ENCODE measurements at places on chromosomes 11 and 22.

GRCh38 chr22:42719133-42719532 is 1.5 kb downstream of the A4GALT start:
- no peak for DNase-seq

- DNase-seq: no peak
Observed at GRCh38 chr22:49377306-49377705, 450.4 kb downstream of the BRD1 start.

DNA sequence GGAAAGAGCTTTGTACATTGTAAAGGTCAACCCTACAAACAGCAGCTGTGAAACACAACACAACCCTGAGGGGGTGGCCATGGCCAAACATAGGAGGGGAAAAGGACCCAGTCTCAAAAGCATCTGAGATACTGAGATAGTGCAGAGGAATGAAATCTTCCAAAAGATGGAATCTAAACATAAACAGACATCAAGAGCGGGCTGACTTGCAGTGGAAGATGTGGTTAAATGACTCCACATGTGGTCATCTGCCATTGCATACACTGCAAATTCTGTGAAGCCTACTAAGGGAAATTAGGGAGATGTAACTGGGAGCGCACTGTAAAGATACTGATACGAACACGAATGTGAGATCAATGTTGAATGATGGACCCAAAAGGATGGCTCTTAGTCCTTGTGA is 22.0 kb downstream of the BDNF start:
- no peak for DNase-seq

- no peak for DNase-seq
Observed at GRCh38 chr11:27237643-27238042, 125.4 kb downstream of the CCDC34 start.

DNA sequence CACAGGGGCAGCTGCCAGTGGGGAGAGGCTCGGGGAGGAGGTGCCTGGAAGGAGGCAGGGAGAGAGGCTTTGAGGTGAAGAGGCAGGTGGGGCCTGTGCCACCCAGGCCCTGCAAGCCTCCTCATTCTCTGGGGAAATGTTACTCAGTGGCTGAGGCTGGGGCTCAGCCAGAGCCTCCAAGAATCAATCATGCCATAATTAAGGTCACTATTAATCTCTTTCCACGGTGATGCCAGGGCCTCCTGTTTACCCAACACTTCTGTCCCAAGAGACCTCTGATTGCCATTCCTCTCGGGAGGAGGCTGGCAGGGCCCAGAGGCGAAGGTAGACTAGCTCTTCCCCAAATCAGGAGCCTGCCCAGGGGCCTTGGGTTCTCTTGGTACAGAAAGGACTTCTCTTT is 38.4 kb downstream of the GDPD5 start:
- no peak for DNase-seq

DNA sequence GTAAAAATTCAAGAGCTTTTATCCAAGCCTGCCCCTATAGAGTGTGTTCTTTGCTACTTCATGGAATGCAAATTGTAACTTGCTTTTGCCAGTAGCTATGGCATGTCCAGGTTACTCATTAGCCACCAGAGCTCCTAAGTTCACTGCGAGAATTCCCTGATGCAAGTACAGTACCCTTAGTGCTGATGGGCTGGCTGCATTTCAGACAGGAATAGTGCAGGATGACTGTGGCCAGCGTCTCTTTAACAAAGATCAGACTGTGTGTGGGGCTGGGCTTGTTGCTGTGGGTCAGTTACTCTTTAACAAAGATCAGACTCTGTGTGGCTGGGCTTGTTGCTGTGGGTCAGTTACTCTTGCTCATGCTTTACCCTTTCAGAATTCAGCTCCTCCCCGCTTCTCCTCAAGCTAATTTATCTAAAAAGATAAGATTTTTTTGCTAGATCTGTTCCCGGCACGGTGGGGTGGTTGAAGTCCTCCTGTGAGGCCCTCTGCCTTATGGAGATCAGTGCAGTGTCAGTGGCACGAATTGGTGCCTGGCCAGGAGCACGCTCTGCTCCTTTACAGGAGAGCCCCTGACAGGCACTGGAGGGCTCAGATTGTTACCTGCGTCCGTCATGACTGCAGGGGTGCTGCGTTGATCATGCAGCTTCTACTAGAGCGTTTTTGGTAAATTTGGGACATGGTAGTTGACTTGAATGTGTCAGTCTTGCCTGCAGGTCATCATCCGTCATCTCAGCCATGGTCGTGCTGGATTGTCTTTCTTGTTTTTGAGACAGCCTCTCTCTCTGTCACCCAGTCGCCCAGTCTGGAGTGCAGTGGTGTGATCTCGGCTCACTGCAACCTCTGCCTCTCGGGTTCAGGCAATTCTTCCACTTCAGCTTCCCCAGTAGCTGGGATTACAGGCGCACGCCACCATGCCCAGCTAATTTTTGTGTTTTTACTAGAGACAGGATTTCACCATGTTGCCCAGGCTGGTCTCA is 27.0 kb downstream of the AP2A2 start:
- DNase-seq: no peak

GRCh38 chr11:123457187-123457770 is 27.2 kb downstream of the GRAMD1B start:
- no peak for DNase-seq

DNA sequence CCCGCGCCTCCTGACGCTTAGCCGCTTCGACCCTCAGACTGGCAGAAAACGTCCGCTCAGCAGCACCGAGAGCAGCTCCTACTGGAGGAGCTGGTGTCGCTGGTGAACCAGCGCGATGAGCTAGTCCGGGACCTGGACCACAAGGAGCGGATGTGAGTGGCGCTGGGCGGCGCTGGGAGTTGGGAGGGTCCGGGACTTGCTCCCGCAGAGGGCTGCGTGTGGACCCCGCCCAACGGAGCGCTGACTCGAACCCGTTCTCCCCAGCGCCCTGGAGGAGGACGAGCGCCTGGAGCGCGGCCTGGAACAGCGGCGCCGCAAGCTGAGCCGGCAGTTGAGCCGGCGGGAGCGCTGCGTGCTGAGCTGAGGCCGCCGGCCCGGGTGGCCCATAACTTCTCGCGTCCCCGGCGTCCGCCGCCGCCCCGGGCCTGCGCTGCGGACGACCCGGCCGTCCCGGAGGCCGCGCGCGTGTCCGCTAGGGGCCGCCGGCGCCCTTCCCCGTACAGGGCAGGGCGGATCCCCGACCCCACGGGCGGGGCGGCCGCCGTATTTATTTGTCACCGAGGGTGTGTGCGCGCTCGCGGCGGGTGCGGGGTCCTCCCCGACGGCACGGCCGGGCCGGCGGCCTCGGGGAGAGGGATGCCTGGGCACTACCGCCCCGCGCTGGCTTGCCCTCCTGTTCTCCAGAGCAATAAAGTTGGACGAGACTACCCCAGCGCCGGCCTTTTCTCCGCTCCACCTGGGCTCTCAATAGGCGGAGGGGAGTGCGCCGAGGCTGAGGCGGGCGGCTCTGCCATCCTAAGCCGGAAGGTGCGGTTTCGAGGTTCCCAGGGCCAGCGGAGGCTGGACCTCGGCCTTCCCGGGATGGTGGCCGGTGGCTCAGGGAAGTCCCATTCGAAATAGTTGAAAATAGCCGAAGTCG is 3.4 kb downstream of the KCNK7 start:
- no peak for DNase-seq

DNA sequence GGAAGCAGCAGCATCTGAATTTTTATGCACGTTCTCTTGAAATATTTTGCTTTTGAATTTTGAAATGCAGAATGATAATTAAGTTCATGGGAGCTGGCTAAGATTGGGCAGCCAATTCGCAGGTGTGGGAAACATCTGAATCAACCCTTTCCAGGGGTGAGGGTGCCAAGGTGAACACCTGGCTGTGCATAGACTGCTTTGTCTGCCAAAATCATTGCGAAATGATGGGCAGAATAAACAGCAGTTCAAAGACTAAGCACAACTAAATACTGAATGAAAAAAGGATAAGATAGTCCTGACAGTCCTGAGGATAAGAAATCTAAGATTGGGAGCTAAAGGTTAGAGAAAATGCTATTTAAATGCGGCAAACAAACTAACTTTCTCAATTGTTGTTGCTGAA is 813.3 kb upstream of the RAG2 start:
- no peak for DNase-seq

GRCh38 chr22:45399712-45400445 is 13.5 kb downstream of the SMC1B start:
- DNase-seq: no peak

- no peak for DNase-seq
Observed at GRCh38 chr22:30253205-30253852, 6.8 kb upstream of the LIF start.

DNA sequence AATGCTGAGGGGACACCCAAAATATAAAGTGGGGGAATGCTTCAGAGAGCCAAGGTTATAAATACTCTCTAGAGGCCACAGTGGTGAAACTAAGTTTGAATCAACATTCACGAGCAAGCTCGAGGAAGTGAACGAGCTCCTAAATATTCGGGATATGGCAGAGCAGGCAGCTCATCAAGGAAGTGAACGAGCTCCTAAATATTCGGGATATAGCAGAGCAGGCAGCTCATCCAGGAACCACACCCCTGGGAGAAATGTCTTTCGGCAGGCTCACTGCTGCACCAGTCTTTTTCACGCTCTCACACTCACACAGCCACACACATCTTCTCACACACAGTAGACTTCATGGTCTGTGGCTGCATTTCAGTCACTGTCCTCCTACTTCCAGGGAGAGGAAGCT is 787.5 kb downstream of the OPCML start:
- no peak for DNase-seq

GRCh38 chr11:68467201-68467834 is 6.8 kb downstream of the PPP6R3 start:
- DNase-seq: no peak

DNA sequence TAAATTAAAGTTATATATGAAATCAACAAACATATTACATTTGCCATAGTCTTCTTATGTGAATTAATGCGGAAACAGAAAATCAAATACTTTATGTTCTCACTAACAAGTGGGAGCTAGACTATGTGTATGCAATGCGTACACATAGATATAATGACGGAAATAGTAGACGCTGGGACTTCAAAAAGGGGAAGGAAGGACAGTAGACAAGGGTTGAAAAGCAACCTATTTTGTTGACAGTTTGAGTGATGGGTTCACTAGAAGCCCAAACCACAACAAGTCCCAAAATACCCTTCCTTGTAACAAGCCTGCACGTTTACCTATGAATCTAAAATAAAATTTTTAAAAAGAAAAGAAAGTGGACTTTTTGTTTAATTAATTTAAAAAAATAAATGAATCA is 430.8 kb upstream of the CNTN5 start:
- DNase-seq: no peak

DNA sequence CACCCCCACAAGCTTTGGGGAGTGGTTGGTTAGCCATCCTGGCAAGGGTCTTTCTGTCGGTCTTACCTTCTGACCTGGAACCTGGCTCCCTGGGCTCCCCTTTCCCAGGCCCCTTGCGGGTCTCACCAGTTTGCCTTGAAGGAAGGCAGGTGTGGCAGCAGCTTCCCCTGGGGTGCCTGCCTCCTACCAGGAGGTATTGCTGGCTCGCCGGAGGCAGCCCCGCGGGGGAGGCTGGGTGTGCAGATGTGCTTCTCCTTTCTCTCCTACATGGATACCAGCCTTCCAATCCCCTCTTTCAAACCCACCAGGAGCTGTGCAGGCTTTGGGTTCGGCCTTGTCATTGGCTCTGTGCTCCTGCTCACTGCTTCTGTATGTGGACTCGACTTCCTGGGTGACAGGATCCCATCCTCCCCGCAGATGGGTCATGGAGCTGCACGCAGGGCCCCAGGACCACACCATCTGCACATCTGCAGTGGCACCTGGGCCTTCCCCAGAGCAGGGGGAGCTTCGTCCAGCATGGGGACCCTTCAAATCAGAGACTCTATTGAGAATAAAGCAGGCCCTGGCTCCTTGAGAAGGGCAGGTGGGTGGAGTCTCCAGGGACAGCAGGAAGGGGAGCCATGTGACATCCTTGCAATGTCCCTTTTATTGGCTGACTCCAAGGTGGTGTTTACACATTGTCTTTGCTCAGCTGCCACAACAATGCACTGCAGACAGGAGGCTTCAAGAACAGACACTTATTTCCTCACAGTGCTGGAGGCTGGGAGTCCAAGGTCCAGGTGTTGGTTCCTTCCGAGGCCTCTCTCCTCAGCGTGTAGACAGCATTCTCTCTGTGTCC is 592.0 kb downstream of the BRD1 start:
- no peak for DNase-seq

DNA sequence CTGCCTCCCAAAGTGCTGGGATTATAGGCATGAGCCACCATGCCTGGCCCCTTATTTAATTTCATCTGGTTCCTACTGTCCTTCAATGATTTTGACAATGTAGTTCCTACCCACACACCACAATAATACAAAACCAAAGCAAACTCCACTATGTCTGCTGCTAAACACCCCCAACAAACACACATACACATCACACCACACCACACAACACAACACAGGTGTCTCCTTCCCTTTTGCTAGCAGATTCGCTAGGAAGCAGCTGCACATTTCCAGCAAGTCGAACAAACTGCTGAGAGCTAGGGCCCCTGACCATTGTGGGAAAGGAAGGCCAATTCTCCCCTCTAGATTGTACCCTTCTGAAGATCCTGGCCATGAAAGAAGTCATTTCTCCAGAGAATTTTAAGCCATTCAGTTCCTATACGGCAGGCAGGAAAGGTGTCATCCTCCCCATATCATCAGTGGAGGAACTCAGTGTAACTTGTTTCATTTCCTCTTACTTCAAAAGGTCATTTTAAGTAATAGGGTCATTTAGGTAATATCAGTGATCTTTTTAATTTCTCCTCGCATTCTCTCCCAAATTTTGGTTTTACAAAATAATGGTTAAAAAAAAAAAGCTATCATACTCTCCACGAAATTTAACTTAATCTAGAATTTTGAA is 18.5 kb downstream of the NUMA1 start:
- no peak for DNase-seq

GRCh38 chr11:112459001-112459400 is 198.3 kb upstream of the PLET1 start:
- DNase-seq: no peak

DNA sequence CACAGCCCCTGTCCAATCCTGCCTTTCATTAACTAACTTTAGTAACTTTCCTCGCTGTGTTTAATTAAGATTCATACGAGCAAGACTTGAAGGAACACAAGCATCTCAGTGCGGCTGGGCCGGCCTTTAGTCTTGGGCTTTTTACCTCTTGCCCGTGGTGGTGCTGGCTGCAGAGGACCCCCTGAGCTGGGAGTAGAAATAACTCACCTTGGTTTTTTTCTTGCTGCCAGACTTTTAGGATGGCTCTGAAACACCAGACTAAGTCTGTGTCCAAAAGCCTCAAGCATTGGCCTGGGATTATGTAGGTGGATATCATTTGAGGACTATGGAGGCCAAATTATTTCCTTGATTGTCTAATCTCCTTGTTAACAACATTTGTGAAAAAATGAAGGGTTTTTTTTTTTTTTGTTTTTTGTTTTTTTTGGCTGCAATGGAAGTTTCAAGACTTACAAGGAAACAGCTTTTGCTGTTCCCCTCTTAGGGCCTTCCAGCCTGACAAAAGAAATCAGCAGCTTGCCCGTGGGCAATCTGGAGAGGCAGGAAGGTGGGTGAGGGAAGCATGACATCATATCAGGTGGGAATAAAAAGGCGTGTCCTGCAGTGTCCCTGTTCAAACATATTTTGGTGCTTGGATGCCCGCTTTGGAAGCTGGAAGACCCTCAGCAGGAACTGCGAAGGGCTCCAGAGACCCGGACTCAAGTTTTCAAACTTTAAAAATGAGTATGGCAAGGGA is 44.0 kb downstream of the SMIM38 start:
- no peak for DNase-seq

- DNase-seq: no peak
Observed at GRCh38 chr11:32072872-32073643, 17.8 kb upstream of the RCN1 start.
